K562 (cell line): ENCODE measurements at places on chromosomes 3 and 15. TPM values are rescaled to one million over a fixed set of nuclear protein-coding genes. Genes with fewer than 3 reads are reported as not detected.

- DNase-seq = no peak
Observed at GRCh38 chr15:83904107-83905040, 250.5 kb downstream of the ADAMTSL3 start.

GRCh38 chr3:85796140-85796539 lies 837.4 kb downstream of the CADM2 start:
- DNase-seq = no peak

- DNase-seq = no peak
Observed at GRCh38 chr3:197337656-197338055, 39.2 kb upstream of the DLG1 start.

- DNase-seq = no peak
Observed at GRCh38 chr15:40062816-40063562, 24.0 kb upstream of the SRP14 start.

DNA sequence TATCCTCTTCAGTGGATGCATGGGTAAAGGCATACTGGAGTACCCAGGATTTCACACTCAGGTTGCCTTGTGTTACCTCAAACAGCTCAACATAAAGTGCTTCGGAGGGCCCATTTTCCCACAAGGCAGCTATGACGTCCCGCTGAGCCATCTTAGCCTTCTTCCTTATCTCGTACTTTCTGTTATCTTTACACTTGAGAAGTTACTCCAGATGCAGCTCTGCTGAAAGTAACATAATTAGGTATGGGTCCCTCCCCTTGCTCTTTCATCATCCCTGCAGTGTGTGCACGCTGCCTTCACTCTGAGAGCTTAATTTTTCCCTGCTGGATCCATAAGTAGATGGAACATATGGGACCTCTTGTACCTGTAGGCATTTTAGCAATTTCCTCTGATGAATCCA lies 410.3 kb downstream of the AGBL1 start:
- DNase-seq = no peak

DNA sequence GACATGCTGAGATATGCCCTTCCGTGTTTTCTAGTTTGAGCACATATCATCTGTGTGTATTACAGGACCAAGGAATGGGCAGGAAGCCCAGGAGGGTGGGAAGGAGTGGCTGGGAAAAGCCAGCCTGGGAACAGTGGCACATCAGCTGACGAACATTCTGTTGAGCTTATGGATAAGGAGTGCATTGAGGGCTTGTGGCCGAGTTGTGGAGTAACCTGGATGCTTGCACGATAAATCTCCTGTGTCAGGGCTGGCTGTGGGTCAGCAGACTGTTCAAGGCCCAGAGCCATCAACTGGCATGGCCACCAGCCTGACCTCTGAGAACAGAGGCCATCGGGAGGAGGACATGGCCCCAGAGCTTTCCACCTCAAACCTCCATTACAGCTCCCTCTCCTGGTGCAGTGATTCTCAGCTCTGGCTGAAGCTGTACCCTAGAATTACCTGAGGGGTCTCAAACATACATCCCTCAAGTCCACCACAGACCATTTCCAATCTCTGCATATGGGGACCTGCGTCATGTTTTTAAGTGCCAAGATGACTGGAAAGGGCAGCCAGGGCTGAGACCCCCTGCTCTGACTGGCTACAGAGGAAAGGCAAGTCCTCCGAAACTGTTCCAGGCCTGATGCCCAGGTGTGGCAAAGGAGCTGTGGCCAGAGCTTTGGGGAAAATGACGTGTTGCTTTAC lies 4.8 kb upstream of the VILL start:
- no peak for DNase-seq

The CCDC39 gene
- polyA plus RNA-seq = not detected in 2 replicates

The KLHL25 gene
- polyA plus RNA-seq = 0.04 and 0.05 TPM in 2 replicates

The MYLK gene
- polyA plus RNA-seq = not detected in 2 replicates
